ENCODE measurements at places on chromosomes 1 and 21. TPM values are rescaled to one million over a fixed set of nuclear protein-coding genes. Genes with fewer than 3 reads are reported as not detected.

The DSCAM gene
- total RNA-seq = not detected

The VAV3 gene
- 11.4 TPM for total RNA-seq

The BMP8A gene
- total RNA-seq = not detected

The SPRR5 gene
- not detected for total RNA-seq

The KRTAP21-2 gene
- not detected for total RNA-seq

- DNase-seq = no peak
Measured at GRCh38 chr1:226632922-226633351, 84.4 kb downstream of the STUM start.

DNA sequence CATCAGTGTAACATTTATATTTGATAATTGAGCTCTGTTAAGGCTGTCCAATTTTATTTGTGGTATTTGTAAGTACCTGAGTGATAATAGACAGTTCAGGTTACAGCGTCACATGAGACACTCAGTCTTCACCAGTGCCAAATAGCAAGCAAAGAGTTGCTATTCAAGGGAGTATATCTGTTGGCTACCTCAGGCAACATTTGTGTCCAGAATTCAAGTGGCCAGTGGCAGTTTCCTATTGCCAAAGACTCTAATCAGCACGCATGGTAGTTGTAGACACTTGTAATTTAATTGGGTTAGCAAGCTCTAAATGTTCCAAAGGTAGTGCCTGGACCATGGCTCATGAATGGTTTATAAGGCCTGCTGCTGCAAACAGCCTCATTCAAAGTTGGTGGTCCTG, 1524.3 kb upstream of the B3GALT2 start:
- no peak for DNase-seq

GRCh38 chr1:222798975-222799374, 15.9 kb upstream of the DISP1 start:
- DNase-seq = no peak

- peak; percentile 70 for DNase-seq
Measured at GRCh38 chr1:33181921-33182341, at the start of gene TRIM62. Gene TRIM62 (minus strand): TSS chr1:33182043. CDS start chr1:33181432, 611 bp downstream.

- DNase-seq = no peak
Measured at GRCh38 chr21:43859747-43860214, 5.2 kb upstream of the AGPAT3 start.

DNA sequence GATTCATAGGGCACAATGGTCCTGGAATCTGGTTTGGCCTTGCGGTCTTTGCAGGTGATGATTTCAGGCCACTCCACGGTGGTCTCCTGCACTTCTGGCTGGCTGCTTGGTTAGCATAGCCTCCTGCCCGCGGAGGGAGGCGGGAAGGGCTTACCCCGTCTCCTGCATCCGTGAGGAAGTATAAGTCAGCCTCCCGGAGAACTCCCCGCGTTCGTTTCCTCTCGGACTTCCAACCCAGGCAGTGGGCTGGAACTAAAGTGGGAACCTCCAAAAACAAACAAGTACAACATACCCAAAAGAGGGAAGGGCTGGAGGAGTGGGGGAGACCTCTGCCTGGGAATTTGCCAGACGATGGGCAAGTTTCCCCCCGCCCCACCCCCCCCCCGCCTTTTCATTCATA, 939 bp upstream of the CCN1 start:
- no peak for DNase-seq

GRCh38 chr1:31327381-31327780, 30.5 kb downstream of the ZCCHC17 start:
- no peak for DNase-seq

DNA sequence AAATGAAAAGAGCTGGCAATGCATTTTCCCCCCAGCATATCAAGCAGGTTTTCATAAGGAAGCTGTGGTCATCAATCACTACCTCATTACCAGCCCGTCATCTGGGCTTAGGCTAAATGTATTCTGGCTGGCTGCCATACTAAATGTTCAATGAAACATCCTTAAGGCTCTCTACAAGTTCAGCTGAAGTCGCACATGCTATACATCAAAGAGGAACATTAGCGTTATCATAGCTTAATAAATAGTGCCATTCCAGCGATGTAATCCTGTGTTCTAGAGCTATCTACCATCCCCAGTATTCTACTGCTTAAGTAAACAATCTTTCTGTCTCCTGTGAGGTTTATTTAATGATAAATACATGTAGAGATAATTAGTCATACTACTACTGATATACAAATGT, 288.8 kb downstream of the DPYD start:
- DNase-seq = no peak

- DNase-seq = no peak
Measured at GRCh38 chr1:9870572-9870971, 39.5 kb downstream of the CTNNBIP1 start.

DNA sequence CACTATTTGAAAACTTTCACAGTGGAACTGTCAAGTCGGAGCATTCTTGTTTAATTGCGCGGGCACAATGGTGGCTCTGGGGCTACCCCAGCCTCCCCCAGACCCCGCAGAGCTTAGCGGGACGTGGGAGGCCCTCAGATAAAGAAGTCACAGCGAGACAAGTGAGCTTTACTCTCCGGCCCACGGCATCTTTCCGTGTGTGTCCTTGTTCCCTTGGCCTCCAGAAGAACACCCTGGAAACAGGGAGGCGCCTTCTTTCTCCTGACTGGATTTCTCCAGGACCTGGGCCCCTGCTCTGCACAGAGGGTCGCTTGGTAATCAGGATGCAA, 382.8 kb downstream of the RRAGC start:
- no peak for DNase-seq

- no peak for DNase-seq
Measured at GRCh38 chr1:185096531-185096930, 51.2 kb downstream of the RNF2 start.

DNA sequence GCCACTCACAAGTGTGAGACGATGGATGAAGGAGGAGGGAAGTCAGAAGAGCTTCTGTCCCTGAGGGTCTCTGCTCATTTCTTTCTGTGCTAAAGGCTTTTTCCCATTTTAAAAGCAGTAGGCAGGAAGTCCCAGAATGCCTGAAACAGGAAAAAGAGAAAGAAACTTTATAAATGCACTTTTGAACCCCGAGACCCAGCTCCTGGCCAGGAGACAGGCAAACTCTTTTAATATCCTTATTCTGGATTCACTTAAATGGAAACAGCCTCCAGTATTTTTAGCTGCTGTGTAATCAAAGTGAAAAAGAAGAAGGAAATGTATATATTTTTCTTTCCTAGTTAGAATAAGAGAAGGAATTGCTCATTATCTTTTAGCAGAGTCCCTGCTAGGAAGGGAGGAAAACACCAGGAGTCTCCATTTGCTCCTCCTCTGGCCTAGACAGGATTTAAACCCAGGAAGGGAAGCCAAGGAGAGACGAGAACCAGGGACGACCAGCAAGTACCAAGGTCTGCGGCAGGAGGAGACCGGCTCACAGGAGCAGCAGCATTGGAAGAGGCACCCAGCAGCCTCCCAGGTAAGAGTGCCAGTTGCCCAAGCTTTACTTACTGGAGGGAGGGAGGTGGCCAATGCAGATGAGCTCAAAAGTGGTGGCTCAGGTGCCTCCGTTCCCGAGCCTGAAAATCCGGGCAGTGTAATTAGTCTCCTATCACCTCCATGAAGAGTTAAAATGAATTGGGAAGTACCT, at the start of gene TNN:
TNN (plus strand) TSS at position 472 of the 745 bp plus-strand sequence. CDS start 9,586 bp downstream, outside the sequence.
- DNase-seq = no peak

- DNase-seq = no peak
Measured at GRCh38 chr21:15359251-15359650, 294.5 kb upstream of the NRIP1 start.

Measured in CD8-positive, alpha-beta T cell (primary cell).